Panc1 (cell line): ENCODE measurements at places on chromosomes 1 and 21.

- no peak for DNase-seq
Observed at GRCh38 chr1:67019600-67020136, 34.3 kb downstream of the SLC35D1 start.

DNA sequence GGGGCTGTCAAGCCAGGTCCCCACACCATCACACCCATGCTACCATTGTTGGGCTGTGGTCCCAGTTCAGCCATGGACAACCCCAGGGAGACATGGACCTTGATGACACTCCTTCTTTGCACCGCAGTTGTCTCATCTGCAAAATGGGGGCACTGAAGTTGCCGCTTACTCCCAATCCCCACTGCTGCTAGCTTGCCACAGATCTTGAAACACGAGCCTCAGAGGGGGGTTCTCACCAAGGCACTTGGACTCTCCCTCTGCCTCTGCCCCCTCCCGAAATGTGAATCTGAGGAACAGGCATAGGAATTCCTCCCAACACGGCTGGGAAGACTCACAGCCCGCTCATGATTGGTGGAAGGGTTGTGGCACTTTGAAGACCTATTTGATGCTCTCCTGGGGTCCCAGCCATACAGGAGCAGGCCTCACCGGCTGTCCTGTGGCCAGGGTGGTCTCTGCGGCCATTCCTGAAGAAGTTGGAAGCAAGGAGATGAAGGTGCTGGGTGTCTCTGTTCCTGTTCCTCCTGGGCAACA is 31.1 kb downstream of the RUNX3 start:
- no peak for DNase-seq

GRCh38 chr21:31795992-31796391 is 64.1 kb upstream of the SCAF4 start:
- DNase-seq, result no peak

DNA sequence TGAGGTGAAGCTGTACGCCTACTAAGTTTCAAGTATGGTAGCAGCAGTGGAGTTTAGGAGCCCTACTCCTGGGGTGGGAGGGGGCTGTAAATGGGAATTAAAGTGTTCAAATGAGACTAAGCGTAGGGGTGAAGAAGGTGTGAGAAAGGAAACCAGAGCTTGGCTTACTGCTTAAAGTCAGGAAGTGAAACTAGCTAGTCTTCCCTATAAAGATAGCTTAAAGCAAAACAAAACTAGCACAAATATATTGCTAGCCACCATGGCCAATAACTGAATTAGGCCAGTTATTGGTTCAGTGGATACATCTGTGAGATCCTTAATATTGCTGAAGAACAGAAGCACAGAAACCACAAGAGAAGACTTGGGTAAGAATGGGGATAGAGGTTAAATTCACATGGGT is 492.2 kb upstream of the PKN2 start:
- no peak for DNase-seq
